ENCODE measurements at places on chromosomes 5 and 9.
A peak's percentile ranks its signal among the peaks of the same experiment; 100 is the strongest.

DNA sequence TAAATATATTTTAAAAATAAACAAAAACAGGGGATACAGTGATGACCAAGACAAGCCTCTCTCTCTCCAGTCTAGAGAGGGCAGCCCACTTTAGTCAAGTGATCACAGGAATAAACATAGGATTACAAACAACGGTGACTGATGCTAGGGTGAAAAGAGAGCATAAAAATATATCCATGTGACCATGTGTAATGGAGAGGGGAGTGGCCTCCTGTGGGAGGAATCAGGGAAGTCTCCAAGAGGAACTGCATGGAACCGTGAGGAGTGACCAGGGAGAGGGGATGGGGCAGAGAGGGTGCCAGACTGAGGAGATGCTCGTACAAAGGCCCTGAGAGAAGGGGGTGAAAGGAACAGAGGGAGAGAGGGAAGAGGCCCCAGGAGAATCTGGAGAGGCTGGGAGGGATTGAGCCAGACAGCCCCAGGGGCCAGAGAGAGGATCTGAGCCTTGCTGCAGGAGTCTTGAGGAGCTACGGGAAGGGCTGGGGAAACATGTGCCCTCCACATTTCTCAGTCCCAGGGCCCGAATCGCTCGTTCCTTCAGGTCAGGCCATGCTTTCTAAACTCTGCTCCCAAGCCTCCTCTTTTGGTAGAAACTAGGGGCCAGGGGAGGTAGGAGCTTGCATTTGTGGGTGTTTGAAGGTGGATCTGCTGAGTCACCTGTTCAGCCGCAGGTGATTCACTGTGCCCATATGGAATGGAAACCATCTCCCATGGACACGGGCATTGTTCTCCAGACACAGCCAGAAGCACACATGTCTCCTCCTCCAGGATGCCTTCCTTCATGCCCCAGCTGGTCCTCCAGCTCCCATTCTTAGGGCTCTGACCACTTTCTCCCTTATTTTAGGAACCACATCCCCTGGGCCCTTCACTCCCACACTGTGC, 63.8 kb downstream of the PAX5 start:
- DNase-seq = no peak

- no peak for DNase-seq
These were observed 139.3 kb upstream of the ALDH1B1 start for GRCh38 chr9:38253200-38253599.

DNA sequence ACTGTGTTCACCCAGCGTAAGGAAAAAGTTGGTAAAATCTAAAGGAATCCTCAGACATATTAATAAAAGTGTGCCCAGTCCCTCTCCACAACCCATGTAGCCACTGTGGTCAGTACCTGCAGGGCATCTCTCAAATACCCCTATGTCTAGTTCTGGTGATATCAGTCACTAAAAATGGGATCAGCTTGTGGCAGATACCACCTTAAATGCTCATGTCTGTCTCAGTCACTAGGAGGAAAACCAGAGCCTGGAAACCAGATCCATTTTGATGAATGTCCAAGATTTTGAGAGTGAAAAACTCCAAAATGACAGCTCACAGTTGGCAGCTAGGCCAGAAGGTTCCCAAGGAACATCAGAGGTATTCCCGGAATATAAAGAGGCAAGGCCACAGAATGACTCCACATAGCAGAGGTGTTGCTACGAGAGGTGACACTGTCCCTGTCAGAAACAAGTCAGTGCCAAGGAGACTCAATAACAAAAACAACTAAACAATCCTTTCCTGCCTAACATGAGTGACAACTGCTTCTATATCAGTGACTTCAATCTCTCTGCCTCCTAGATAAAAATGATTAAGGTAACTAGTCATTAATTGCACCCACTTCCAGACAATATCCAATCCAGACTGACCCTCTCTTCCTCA, 13.5 kb downstream of the PCAT7 start:
- DNase-seq = no peak

GRCh38 chr5:175517824-175518450, 39.6 kb downstream of the SFXN1 start:
- DNase-seq = peak; percentile 58

DNA sequence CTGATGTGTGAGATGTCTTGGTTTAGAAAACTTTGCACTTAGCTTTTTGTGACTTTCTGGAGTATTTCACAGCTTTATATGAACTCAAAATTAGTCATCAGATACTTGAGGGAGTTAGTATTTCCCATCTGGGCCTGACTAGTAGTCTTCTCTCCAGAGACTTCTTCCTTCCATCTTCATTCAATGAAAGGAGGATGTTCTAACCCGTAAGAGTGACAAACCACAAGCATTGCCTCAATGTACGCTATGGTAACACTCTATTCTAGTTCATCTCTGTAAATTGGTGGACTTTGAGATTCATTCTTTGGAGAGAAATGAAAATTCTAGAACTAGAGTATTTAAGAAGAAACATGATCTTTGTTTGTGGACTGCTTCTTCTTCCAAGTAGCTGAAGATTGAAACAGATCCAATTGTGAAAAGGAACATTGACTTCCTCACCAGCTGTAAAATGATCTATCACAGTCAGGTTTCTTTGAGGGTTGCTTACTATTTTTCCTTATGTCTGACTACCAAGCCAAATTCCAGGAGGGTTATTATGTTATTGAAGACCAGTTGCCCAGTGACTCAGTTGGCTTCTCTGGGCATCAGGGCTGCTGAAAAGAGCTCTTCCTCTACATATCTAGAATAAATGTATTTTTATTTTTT, 157.6 kb downstream of the SLC12A2 start:
- DNase-seq = no peak

DNA sequence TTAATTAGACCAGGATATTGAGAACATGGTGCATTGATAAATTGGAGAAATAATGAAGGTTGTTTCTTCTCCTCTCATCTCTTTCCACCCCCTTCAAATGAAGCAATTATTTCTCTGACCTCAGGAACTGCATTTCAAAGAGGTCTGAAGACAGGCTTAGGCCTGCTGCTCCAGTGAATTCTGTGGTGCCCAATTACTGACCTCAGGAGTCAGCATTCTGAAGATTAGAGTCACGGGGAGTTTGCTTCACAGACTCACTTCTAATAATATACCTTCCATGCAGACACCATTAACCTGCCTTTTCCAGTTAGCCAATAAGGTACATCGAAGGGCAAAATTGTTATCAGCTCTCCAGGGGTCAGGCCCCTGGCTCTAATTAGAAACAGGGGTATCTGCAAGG, 270.9 kb downstream of the GAS1 start:
- no peak for DNase-seq

GRCh38 chr9:89600831-89601230, 4.0 kb upstream of the GADD45G start:
- no peak for DNase-seq

DNA sequence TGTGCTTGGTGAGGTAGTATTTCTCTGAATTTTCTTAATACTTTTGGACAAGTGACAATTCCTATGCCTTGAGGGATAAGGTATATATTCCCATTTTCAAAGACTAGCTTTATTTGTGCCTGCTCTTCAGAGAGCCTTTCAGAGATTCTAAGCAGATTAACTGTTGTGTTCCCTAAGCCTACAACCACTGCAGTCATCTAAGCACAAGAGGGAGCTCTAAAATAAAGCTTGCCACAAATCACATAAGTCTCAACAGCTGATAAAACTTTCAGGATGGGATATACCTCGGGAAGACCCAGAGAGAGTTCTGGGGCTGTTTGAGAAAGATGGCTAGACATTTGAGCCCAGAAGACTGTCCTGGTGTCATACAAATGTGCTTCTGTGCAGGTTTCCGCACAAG, 157.3 kb downstream of the CYLC2 start:
- DNase-seq = no peak

DNA sequence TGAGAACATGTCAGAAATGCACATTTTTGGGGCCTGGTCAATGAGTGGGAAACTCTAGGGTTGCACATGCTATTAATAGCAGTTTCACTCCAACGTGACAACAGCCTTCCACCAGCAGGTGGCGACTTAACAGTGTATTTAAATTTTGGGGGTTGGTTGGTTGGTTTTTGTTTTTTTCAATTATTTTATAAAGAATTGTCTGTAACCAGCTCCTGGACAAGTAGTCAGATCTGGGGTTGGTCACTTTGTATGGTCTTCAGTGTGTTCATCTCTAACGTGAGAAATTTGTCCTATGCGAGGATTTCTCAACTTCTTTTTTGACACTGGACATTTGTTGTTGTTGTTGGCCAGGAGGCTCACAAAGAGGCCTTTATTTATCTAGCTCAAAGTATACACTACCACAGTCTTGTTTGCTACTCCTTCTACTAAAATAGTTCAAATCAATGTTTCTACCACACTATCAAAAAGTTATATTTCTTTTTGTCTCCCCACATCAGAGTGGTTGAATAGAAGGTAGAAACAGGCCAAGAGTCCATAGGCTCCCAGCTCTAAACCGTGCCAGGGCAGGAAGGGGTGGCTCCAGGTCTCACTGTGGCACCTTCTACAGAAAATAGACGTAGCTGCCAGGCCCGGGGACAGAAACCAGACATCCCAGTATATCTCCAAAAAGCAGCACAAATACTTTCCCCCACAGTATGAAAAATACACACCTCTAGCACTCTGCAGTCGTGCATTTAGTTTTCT, 110.4 kb downstream of the TRPM6 start:
- peak; percentile 80 for DNase-seq

DNA sequence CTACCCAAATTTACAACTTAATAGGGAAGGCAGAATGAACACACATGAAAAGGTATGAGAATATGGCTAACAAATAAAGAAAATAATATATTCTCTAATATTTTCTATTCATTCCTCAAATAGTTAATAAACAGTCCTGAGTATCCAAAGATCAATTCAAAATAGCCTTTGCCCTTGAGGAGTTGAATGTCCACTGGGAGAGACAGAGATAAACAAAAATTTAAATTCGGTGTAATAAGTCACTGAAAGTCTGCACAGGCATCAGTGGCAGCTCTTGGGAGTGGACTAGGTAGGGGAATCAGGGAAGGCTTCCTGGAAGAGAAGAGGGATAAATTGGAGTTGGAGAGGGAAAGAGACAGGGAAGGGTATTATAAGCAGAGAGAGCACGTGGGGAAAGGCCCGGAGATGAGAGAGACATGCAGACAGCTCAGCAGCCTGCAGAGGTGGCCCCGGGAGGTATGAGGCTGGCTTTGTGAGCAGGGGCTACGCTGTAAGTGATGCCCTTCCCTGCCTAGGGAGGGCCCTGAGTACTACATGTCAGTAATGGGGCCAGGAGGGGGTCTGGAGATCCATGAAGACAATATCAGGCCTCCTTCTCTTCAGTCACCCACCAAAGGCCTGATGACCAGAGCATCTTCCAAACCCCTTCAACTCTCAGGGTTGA, 137.1 kb downstream of the PDE8B start:
- DNase-seq = no peak

DNA sequence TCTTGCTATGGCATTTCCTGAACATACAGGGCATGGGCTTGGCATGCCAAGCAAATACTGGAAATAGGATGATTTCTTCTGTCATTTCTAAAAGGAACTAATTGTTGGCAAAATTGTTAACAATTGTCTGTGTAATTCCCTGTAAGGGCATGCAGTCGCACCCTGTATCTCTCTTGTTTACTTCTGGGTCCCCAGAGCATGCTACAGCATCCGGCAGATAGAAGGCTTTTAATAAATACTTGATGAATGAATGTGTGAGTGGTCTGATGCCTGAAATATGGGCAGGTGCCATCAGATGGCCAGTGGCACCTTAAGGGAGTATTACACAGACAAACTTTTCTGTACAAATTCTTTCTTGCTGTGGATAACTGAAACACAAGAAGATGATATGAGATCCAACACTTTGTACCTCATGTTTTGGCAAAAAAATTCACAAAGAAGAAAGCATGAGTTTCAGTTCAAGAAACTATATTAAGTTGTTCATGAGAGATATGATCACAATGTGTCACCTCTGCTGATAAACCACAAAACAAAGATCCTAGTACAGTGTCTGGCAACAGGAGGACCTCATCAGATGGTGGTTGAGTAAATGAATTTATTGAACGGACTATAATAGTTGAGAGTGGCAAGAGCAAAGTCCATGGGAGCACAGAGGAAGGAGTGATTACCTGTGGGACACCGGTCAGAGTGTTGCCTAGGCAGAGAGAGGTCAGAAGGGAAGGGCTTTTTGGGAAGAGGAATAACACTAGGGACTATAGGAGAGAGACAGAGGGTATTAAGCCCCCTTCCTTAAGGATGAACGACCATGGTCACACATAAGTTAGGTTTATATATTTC, 194.2 kb downstream of the ATP10B start:
- no peak for DNase-seq

DNA sequence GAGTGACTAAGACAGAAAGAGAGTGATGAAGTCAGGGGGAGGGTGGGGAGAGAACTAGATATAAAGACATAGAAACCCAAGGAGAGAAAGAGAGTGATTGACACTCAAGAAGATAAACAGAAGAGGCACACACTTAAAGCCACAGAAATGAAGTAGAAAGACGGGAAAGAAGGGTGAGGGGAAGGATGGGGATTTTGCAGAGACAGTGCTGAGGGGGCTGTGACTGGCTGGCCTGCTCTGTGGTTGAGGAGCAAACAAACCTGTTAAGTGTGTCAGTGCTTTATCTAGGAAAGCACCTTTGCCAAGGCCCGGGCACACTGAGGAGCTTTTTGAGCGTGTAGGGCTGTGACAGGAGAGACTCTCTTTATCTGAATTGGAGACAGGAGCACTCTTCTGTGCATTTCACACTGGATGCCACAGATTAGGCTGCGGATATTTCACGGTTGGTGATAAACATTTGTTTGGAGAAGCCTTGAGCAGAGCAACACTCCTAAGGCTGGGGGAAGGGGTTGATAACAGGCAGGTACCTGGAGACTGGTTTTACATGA, 109.1 kb downstream of the DOCK2 start:
- peak; percentile 85 for DNase-seq

DNA sequence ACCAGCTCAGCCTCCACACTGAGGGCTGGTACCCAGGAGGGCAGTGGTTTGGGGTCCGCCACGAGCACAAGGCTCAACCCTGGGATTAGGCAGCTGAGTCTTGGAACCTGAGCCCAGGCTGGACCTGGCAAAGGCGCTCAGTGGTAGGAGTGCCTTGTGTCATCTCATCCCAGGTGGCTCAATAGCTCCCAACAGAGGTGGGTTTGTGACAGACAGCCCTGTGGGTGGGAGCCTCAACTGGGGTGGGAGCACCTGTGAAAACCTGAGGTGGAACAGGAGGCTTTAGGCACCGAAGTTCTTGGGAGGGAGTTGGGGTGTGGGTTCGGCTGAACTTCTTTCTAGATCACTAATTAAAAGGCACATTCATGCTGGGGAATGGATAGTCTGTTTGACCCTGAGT, 35.2 kb upstream of the SMU1 start:
- DNase-seq = no peak

DNA sequence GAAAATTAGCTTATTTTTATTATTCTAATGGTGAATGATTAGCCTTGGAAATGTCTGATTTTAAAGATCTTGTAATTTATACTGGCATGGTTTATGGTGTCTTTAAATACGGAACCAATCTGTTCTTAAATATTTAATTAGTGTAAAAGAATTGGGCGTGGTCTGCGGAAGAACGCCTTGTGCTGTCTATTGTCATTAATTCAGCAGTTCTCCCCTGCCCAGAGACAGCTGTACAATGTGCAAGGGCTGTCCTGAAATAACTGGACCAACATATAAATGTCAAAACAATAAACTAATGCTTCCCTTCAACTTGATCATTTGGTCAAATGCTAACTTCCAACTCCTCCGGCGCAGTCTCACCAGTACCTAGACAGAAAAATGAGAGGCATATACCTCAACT, 124.3 kb downstream of the CCDC192 start:
- DNase-seq = no peak

Measured in erythroblast (primary cell).